ENCODE measurements at places on chromosomes 12 and 14. TPM values are rescaled to one million over a fixed set of nuclear protein-coding genes. Genes with fewer than 3 reads are reported as not detected.

Gene KSR2
- total RNA-seq, result 0.25 TPM

- no peak overlapping the region for H3K4me3 ChIP-seq
- H3K4me1 ChIP-seq, result no peaks in the 10 kb centered on the region
- no peaks in the 10 kb centered on the region for H3K36me3 ChIP-seq
- DNase-seq, result no peak
Measured at GRCh38 chr12:119412811-119413794, 78.6 kb downstream of the CCDC60 start.

- H3K27me3 ChIP-seq, result no peaks in the 10 kb centered on the region
- H3K36me3 ChIP-seq, result no peaks in the 10 kb centered on the region
- DNase-seq, result no peak
Measured at GRCh38 chr12:27771481-27772327, 8.3 kb upstream of the KLHL42 start.

DNA sequence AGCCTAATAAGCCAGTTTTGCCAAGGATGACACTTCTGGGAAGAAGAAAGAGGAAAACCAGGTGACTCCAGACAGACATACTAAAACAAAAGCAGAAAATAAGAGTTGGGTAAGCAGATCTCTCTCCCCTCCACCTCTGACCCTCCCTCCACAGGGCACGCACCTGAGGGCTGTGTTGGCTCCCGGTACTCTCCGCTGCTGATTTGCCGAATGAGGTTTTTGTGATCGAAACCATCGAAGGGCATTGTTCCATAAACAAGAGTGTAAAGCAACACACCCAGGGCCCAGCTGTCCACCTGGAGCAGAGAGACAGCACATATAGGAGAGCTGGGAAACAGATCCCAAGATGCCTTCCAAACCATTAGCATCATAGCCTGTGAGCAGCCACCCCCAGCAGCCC, 68.1 kb downstream of the NUAK1 start:
- no peak overlapping the region for H3K4me3 ChIP-seq
- peak overlapping the region; percentile 70 for H3K27ac ChIP-seq
- H3K27me3 ChIP-seq, result no peaks in the 10 kb centered on the region
- H3K4me1 ChIP-seq, result peaks cover 31% of the 10 kb centered on the region

GRCh38 chr14:99230208-99231151, 41.5 kb downstream of the BCL11B start:
- no peak overlapping the region for H3K4me3 ChIP-seq
- H3K27me3 ChIP-seq, result no peaks in the 10 kb centered on the region
- peak overlapping the region; percentile 47 for H3K27ac ChIP-seq
- H3K36me3 ChIP-seq, result no peaks in the 10 kb centered on the region

Gene CLEC4A
- 2.2 TPM for total RNA-seq

DNA sequence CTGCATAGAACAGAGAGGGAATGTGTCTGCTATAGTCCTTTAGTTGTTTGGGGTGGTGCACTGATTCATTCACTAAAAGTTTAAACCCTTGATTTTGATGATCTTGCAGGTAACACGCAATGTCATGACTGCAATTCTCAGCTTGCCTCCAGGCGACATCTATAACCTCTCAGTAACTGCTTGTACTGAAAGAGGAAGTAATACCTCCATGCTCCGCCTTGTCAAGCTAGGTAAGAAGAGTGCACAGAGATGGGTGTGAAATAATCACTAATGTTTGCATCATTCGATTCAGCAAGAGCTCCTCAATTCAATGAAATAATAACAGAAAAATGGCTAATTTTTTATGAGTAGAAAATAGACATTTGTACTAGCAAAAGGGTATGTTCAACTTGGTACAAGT, 203.7 kb downstream of the PTPRO start:
- H3K4me3 ChIP-seq, result no peak overlapping the region
- DNase-seq, result no peak
- no peak overlapping the region for H3K27ac ChIP-seq
- H3K4me1 ChIP-seq, result no peaks in the 10 kb centered on the region

- H3K27ac ChIP-seq, result peak overlapping the region; percentile 12
- H3K36me3 ChIP-seq, result no peaks in the 10 kb centered on the region
- no peaks in the 10 kb centered on the region for H3K27me3 ChIP-seq
- peaks cover 13% of the 10 kb centered on the region for H3K4me1 ChIP-seq
Measured at GRCh38 chr14:64654901-64655300, 49.3 kb upstream of the PLEKHG3 start.

DNA sequence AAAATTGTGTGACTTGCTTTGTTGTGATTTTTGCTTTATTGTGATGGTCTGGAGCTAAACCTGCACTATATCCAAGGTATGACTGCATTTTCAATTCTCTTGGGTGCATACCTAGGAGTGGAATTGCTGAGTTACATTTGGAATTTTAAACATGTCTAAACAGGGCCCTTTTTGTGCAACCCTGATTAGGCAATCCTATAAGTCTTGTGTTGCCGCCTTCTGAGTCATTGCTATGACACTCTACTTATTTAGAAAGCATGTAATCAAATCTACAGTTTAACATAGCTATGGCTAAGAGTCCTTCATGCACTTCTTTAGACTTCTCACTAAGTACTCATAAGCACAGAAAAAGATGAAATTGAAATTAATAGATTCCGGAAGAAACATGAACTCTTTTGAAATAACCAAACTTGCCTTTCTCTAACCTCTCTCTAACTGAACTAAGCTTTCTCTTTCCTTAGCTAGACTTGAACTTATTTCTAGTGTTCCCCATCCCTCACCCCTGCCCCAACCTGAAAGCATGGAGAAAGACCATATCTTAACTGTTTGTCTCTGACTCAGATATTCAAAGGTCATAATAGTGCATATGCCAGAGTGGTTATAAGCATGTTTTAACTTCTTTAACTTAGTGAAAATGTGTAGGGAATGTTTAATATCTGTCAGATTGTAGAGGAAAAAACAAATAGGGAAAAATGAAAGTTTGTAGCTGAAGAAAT, 203.0 kb downstream of the SNAPC1 start:
- H3K4me3 ChIP-seq, result no peak overlapping the region
- H3K27ac ChIP-seq, result no peak overlapping the region
- no peak for DNase-seq
- no peaks in the 10 kb centered on the region for H3K4me1 ChIP-seq
- no peaks in the 10 kb centered on the region for H3K36me3 ChIP-seq

- H3K36me3 ChIP-seq, result no peaks in the 10 kb centered on the region
- H3K27me3 ChIP-seq, result no peaks in the 10 kb centered on the region
- no peaks in the 10 kb centered on the region for H3K4me1 ChIP-seq
- DNase-seq, result no peak
Measured at GRCh38 chr14:63840981-63841380, 11.8 kb upstream of the SYNE2 start.

DNA sequence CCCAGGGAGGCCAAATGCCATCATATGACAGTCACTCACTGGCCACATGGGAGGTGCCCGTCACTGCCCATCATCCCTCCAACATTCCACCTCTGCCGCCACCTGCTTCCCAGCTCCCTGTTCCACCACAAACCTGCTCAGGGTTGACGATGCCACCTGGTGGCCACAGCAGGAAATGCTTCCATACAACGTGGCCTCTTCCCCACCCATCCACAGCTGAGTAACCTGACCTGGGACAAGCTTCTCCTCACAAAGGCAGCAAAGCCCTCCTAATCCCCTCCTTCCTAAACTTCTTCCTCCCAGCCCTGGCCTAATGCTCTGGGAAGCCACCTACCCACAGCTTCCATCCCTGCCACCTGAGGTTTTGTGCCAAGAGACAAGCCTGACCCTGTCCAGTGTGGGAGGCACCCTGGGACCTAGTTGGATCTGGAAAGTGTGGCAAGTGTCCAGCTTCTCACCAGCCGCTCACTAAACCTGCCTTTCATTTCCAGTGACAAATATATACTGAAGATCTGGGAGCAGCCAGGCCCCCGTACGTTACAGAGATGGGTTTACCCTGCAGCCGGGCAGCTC, 4.3 kb downstream of the DEGS2 start:
- no peaks in the 10 kb centered on the region for H3K27me3 ChIP-seq
- H3K4me1 ChIP-seq, result peaks cover 45% of the 10 kb centered on the region
- no peak for DNase-seq
- no peak overlapping the region for H3K4me3 ChIP-seq
- H3K36me3 ChIP-seq, result no peaks in the 10 kb centered on the region

GRCh38 chr14:68137704-68138619, 318.4 kb downstream of the RAD51B start:
- peak overlapping the region; percentile 83 for H3K27ac ChIP-seq
- H3K4me1 ChIP-seq, result peaks cover 57% of the 10 kb centered on the region
- no peaks in the 10 kb centered on the region for H3K36me3 ChIP-seq
- H3K4me3 ChIP-seq, result no peak overlapping the region

Gene PLBD2
- total RNA-seq, result 38.1 TPM

- no peaks in the 10 kb centered on the region for H3K27me3 ChIP-seq
- H3K27ac ChIP-seq, result no peak overlapping the region
- no peak overlapping the region for H3K4me3 ChIP-seq
- no peak for DNase-seq
Measured at GRCh38 chr12:30939234-30939633, 12.7 kb downstream of the TSPAN11 start.

DNA sequence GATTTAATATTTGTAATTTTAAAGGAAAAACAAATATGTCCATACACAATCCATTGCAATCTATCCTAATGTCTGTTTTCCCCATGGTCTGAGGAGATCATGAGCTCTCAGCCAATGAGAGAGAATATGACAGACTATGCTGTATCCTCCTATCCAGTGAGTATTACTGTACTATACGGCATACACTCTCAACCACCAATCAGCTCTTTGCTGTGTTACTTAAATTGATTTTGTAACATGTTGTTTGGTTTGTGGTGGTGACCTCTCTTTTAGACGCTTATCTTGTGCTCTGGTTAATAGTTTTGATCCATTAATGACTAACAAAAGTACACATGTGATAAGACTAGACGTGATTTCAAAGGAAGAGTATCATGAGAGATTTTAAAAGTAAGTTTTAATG, 231.5 kb upstream of the FOXN3 start:
- no peak overlapping the region for H3K27ac ChIP-seq
- no peaks in the 10 kb centered on the region for H3K27me3 ChIP-seq
- no peaks in the 10 kb centered on the region for H3K4me1 ChIP-seq
- H3K36me3 ChIP-seq, result no peaks in the 10 kb centered on the region

GRCh38 chr12:33437598-33437997, 2.0 kb downstream of the SYT10 start:
- H3K27me3 ChIP-seq, result no peaks in the 10 kb centered on the region
- peak overlapping the region; percentile 43 for H3K4me3 ChIP-seq
- DNase-seq, result no peak
- H3K36me3 ChIP-seq, result no peaks in the 10 kb centered on the region

Gene BCL7A
- total RNA-seq, result 8.1 TPM

DNA sequence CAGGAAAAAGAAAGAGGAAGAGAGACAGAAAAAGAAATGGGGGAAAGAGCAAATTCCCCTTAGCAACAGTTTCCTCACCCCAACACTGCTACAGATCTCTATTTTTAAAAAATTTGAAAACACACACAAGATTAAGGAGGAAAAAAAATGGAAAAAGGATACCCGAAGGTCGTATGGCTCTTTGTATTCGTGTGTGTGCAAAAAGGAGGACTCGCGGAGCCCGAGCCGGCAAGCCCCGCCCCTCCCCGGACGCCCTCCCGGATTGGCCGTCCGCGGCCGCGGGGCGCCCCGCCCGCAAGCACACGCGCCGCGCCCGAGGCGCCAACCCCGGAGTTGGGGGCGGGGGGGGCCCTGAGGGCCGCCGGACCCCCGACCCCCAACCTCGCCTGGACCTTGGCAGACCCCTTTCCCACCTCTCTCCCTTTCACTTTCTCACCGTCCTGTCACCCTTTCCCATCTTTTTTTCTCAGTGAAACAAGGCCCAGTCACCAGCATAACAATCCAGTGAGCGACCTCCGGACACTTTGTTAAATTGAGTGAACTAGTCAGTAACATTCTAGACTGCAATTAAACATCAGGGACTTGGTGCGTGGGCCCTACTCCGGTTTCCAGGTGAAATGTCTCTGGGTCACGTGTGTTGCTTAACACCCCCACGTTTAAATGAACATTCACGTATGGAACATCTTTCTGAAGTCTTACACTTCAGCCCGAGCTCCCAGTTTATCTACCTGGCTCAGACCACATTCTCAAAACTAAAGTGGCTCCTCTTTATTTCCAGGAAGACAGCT, at the start of gene C14orf93:
TSS of gene C14orf93 (minus strand) at position 205 of the 788 bp plus-strand sequence. CDS start 11,120 bp downstream, outside the sequence.
- H3K36me3 ChIP-seq, result no peaks in the 10 kb centered on the region
- no peak for DNase-seq
- H3K27me3 ChIP-seq, result no peaks in the 10 kb centered on the region
- H3K4me1 ChIP-seq, result peaks cover 18% of the 10 kb centered on the region
- H3K4me3 ChIP-seq, result peak within 1 kb of the TSS; percentile 62

- no peak for DNase-seq
- H3K4me1 ChIP-seq, result no peaks in the 10 kb centered on the region
- H3K4me3 ChIP-seq, result no peak overlapping the region
- no peaks in the 10 kb centered on the region for H3K36me3 ChIP-seq
Measured at GRCh38 chr14:57883061-57883460, 17.2 kb upstream of the SLC35F4 start.

DNA sequence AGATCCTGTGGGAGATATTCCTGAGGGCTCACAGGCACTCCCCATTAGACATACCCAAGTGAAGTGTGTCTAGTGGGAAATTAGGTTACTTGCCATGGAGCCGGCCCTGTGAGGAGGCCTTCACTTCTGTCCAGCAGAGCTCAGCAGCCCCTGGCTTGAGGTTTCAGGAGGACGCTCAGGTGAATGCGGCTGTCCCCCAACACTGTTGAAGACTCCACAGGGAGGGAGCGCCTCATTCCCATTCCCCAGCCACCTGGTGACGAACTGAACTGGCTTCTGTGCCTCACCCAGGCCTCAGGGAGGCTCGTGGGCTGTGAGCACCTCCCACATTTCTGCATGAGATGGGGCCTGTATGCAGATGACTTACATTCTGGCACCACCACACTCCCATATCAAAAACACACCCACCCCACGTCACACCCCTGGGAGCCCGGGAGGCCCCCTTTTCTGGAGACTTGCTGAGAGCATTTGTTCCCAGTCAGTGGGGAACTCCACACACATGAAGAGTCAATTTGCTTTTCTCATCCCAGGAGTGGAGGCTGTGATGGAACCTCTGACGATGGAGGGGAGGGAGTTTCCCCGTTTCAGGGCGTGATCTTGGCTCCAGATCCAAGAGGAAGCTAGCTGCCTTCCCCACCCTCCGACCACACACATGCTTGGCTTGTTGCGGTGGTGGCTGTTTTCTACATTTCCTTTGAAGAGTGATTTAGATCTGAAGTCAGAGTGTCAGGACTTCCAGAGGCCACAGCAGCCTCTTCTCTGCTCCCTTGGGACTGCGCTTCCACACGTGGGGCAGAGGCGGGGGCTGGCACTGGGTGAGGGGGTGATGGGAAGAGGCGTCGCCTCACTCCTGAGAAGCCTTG, 120.7 kb downstream of the ADGRD1 start:
- no peak overlapping the region for H3K27ac ChIP-seq
- H3K36me3 ChIP-seq, result no peaks in the 10 kb centered on the region
- no peaks in the 10 kb centered on the region for H3K27me3 ChIP-seq
- no peak overlapping the region for H3K4me3 ChIP-seq
- H3K4me1 ChIP-seq, result peaks cover 12% of the 10 kb centered on the region

Gene DPY19L2
- 9.6 TPM for total RNA-seq

DNA sequence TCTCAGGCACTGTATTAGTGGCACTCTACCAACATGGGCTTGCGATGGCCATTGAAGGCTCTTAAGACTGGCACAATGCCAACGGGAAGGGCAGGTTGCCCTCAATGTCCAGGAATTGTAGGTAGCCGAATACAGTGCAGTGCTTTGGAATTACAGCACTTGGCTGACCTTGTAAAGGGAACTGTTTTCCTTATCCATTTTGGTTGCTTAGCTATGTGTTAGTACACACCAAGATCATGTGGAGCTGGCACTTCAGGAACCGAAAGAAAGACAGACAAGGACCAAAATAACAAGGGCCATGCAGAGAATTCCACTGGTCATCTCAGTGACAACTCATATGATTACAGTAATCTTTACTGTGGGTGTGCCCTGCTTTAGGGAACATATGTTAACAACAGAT, 72.7 kb downstream of the DYRK2 start:
- no peaks in the 10 kb centered on the region for H3K36me3 ChIP-seq
- no peak for DNase-seq
- no peak overlapping the region for H3K27ac ChIP-seq
- H3K4me3 ChIP-seq, result no peak overlapping the region
- H3K4me1 ChIP-seq, result no peaks in the 10 kb centered on the region

Gene SCN8A
- 3.7 TPM for total RNA-seq
